Esophagus mucosa (tissue), 1 donor: ENCODE measurements at places on chromosomes 11 and 22. TPM values are rescaled to one million over a fixed set of nuclear protein-coding genes. Genes with fewer than 3 reads are reported as not detected.

The LARGE2 gene
- 30.4 TPM for total RNA-seq

The DRD2 gene
- total RNA-seq: 0.08 TPM

The MMP13 gene
- total RNA-seq: not detected

The PTPRCAP gene
- 2.5 TPM for total RNA-seq

The GRM5 gene
- not detected for total RNA-seq

The SMC1B gene
- not detected for total RNA-seq

The RAB38 gene
- 84.7 TPM for total RNA-seq

The APOL3 gene
- total RNA-seq: 8.7 TPM

The MFRP gene
- total RNA-seq: not detected

The MYRF gene
- total RNA-seq: 0.88 TPM

The DEUP1 gene
- not detected for total RNA-seq

The HNRNPUL2 gene
- 29.5 TPM for total RNA-seq

The DAGLA gene
- total RNA-seq: 2.3 TPM

The CRYBB2 gene
- not detected for total RNA-seq

The SCN4B gene
- total RNA-seq: 2.5 TPM
